ENCODE measurements at places on chromosomes 12 and 14.

- no peak for DNase-seq
Measured at GRCh38 chr12:21130998-21131397, at the start of gene SLCO1B1. SLCO1B1 (plus strand) TSS chr12:21131194; CDS start chr12:21141575, 10,381 bp downstream.

DNA sequence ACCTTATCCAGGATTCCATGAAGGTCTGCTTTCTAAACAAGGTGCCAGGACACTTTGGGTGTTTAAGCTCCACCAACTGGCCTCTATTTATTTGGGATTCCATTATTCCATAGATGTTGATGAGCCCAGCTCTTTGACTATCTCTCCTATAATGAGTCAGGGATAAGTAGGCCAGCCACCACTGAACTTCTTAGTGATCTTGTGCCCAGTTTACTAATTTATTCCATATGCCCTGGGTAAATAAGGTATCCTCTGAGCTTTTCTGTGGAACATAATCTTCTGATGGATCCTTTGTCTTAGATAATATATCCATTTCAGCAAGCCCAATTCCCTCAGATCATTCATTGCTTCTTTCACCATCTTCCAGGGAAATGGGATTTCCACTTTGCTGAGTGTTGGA is 535.0 kb downstream of the FOXG1 start:
- no peak for DNase-seq

DNA sequence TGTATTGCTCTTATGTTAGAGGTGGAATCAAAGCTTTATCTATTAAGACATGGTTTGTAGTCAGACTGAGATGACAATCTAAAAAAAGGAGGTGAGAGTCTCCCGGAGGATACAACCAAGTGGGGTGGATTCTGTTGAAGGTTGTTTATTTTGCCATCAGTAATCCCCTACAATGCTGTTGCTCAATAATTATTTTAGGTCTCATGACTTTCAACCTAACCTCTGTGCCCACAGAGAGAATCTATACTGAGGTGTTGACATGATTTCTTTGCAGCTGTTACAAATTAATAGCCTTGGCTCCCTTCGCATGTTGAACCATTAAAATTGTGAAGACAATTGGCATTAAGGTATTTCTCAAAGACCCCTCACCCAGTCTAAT is 28.7 kb upstream of the FOS start:
- no peak for DNase-seq

DNA sequence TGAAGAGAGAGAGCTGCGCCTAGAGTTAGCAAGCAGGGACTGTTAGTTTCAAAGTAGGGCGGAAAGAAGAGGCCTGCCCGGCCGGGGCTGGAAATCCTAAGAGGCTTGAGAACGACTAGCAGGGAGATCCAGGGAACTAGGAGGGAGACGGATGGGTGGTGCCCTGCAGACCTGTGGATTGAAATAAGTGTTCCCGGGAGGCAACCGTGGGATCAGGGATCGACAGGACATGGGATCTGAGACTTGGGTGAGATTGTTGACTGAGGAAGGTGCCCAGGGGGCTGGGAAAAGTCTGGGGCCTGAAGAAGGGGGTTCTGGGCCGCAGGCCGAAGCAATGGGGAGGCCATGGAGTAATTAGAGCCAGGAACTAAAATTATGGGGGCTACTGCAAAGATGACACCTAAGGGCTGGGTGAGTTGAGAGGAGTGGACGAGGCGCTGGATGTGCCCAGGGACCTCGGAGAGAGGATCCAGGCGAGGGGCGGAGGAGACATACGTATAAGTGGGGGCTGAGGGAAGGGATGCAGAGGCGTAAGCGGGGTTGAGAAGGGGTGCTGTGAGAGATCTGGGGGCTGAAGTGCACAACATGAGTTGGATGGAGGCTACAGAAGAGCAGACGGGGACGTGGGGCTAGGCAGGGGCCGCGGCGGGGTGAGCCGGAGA is 635 bp downstream of the LTA4H start:
- no peak for DNase-seq

- no peak for DNase-seq
Measured at GRCh38 chr12:47747126-47747525, 11.6 kb downstream of the RAPGEF3 start.

DNA sequence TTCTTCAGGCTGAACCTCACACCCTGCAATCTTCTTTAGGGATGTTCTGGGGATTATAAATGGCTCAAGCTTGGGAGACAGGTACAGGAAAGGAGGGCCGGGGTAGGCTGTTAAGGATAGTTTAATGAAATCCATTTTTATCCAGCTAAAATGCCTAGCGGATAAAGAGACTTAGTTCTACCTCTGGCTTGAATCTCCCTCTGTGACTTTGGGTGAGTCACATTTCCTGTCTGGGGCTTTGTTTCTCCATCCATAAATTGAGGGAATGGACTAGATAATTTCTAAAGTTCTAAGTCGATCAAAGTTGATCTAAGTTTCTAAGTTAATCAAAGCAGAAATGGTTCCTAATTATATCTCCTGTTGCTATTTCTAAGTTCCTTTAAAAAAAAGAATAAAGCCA is 319.6 kb upstream of the E2F7 start:
- DNase-seq = no peak

DNA sequence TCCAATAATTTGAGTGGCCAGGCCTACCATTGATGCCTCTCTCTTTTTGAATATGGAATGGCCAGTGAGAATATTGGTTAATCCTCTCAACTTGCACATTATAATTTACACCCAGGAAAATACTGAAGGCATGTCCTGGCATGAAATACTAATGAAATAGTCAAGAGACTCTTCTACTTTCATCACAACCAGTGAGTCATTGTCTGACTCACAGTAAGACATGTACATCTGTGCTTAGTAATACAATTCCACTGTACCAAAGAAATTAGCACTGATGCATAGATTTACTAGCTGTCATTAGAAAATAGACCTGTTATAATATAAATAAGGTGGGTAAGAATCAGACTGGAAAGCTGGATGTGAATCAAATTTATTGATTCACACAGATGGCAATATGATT is 31.6 kb downstream of the KCNC2 start:
- DNase-seq = no peak

GRCh38 chr12:107225635-107226034 is 132.3 kb upstream of the CRY1 start:
- DNase-seq = no peak

DNA sequence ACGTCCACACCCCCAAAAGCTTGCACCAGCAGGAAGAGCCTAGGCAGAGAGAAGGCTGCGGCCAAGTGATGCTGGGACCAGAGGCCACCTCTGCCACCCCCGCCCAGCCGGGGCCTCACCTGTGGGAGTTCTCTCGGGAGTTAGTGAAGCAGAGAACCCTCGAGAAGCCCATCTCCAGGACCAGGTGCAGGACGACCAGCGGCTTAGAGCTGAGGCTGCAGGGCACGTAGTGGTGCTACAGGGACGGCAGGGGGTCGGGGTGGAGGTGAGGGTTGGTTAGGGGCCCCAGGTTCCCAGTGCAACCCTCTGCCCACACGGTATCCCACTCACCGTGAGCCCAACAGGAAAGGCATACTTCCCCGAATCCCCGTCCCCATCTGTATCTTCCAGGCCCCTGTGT is 3.6 kb downstream of the DDX51 start:
- no peak for DNase-seq

GRCh38 chr14:68814539-68815297 is 21.9 kb upstream of the ZFP36L1 start:
- DNase-seq = no peak

DNA sequence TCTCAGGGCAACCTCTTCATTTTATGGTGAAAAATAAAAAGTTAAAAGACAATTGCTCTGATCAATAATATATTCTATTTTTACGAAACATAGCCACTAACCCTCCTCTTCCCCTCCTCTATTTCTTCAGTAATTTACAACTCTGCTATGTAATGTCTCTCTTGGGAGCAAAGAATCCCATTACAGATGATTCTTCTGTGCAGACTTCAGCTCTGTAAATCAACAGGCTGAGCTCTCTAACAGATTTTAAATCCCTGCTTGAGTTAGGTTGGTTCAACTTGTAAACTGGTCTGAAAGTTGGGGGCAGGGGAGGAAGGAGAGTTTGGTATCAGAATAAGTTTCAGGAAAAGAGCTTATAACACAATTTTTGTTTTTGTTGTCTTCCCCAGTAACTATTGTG is 151.0 kb downstream of the SLC25A21 start:
- DNase-seq = no peak

DNA sequence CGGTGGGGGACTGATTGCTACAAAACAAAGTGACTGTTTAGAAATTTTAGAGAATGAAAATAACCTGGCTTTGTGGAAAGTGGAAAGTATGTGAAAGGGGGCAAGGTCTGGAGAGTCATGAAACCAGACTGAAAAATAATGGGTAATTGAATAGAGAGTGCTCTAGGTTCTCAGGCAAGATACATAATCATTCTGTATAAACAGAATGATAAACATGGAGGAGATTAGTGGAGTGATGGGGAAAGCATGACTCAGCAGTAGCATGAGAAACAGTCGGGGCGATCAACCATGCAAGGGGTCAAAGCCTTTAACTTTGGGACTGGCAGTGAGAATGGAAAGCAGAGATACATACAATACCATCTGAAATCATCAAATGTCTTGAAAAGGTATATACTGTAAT is 332.5 kb downstream of the CCER1 start:
- DNase-seq = no peak

DNA sequence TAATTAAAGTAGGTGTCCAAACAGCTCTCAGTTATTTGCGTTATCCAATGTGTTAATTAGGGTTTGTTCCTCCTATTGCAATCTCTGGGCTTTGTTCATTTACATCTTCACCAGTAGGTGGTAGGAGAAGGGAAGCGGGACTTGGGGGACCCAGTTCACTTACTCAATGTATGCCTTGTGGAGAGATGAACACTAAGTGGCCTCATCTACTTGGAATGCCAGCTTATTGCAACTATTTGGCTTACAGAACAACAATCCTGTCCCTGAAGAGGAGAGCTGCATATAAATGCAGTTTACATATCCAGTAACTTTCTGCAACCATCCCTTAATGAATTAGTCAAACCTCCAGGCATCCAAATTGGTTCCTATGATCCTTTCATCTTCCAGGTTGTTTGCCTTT is 417.1 kb upstream of the CCDC196 start:
- no peak for DNase-seq

- DNase-seq = no peak
Measured at GRCh38 chr12:28367993-28368392, 177.7 kb downstream of the CCDC91 start.

DNA sequence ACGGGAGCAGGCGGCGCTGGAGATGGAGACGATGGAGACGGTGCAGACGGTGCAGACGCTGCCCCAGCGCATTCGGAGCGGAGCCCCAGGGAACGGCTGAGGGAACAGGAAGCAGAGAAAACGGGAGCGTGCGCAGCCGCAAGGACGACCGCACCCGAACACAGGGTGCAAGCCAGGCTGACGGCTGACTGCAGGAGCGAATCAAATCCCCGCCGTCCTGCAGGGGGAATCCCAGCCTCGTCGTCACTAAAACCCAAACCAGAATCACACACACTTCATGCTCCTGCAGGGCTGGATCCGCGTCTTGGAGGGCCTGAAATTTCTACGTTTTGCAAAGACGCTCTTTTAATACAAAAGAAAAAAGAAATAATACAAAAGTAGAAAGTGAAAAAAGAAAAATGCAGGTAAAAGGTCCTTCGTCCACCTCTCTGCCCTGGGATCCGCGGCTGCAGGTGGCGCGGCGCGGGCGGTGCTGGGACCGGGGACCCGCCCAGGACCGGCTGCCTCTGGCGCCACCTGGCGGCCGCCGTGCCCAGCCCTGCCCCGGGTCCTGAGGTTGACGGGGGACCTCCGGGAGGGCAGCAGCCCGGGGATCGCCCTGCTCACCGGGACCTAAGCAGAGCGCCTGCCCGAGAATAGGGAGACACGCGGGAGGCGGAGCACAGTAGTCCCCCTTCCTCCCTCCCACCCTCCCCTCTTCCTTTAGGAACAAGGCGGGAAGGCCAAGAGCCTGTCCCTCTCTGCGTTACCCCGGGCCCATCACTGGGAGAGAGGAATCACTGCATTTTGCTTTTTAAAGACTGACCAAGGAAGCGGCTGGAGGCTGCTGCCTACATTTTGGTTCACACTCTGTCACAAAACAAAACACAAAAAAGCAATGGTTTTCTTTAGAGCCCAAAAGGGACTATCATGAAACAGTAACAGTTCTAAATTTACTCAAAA is 20.1 kb downstream of the STX2 start:
- peak; percentile 25 for DNase-seq

GRCh38 chr12:13566292-13566691 is 369.8 kb downstream of the EMP1 start:
- DNase-seq = no peak

- no peak for DNase-seq
Measured at GRCh38 chr14:35867280-35867629, 41.1 kb downstream of the BRMS1L start.

DNA sequence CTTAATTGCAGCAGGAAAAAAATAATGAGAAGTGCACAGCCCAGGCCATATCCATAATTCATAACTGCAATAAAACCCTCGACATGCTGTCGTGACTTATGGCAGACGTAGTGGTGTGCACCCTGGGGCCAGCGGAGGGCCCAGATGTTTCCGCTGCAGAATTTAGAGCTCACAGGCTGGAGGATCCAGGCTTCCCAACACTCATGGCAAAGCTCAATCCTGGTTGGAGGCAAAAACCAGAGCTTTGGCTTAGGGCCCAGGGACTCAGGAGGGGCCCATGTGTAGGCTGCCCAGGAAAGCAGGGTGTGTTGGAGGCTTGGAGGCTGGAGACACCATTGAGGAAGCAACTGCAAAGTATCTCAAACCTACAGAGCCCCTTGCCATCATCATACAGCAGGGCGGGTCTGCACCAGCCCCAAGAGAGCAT is 68.7 kb downstream of the SERPINA3 start:
- no peak for DNase-seq

DNA sequence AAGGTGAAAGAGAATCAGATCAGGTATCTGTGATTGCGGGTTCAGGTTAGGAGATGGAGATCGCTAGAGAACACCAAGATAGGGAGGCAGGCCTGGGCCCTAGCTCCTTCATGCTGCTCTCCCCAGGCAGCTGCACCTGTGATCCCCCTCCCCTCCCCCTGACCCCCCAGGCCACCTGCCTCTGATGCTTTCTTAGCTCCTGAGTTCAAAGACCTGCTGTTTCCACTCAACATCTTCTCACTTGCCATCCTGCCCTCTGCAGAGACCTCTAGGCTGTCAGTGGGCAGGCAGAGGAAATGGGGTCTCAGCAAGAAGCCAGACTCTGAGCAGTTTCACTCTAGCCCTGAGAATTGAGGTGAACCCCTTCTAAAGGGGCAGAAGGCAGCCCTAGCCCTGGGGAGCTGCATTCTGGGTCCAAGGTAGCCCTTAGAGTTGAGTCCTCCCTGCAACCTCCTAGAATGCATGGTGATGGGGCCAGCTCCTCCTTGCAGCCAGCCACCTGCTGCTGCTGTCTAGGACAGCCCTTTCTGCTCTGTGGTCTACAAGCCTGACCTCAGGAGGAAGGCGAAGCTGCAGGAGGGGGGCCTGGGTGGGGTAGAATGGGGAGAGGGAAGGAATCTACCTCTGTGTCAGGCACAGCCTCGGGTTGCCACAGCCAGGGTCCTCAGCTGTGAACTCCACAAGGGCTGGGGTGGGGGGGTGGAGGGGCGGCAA is 6.4 kb upstream of the SLC48A1 start:
- no peak for DNase-seq

GRCh38 chr12:85367936-85368335 is 87.9 kb downstream of the ALX1 start:
- no peak for DNase-seq

DNA sequence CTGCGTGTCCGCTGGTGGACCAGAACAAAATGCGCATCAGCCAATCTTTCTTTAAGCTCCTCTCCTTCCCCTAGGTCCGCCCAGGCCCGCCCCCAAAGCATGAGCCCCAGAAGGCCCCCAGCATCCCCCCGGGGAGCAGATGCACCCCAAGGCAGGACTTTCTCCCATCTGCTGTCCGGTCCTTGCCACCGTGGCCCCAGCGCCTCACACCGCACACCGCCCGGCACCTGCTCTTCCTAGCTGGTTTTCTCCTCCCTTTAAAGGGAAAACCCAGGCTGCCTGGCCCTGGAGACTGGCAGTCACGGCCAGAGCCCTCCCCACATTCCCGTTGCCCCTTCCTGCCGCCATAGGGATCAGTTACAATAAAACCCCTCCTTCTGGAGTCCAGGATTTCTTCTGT is 30.2 kb downstream of the RIMBP2 start:
- DNase-seq = no peak

Data from hippocampal formation (tissue), 2 donors.